ENCODE measurements at places on chromosomes 6 and 20.

DNA sequence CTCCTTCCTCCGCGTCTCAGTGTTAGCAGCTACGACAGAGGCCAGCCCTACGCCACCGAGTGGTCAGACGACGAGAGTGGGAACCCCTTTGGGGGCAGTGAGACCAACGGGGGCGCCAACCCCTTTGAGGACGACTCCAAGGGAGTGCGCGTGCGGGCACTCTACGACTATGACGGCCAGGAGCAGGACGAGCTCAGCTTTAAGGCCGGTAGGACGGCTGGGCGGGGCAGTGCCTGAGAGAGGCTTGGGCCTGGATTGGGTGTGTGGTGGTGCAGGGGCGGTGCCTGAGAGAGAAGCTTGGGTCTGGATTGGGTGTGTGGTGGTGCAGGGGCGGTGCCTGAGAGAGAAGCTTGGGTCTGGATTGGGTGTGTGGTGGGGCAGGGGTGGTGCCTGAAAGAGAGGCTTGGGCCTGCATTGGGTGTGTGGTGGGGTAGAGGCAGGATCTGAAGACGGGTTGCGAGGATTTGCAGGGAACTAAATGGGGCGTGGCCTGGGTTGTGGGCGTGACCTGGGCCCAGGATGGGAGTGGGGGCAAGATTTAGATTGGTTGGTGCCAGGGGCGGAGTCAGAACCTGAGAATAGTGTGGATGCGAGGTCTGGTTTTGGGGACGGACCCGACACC is 24.4 kb downstream of the SPDEF start:
- DNase-seq: peak; percentile 1

DNA sequence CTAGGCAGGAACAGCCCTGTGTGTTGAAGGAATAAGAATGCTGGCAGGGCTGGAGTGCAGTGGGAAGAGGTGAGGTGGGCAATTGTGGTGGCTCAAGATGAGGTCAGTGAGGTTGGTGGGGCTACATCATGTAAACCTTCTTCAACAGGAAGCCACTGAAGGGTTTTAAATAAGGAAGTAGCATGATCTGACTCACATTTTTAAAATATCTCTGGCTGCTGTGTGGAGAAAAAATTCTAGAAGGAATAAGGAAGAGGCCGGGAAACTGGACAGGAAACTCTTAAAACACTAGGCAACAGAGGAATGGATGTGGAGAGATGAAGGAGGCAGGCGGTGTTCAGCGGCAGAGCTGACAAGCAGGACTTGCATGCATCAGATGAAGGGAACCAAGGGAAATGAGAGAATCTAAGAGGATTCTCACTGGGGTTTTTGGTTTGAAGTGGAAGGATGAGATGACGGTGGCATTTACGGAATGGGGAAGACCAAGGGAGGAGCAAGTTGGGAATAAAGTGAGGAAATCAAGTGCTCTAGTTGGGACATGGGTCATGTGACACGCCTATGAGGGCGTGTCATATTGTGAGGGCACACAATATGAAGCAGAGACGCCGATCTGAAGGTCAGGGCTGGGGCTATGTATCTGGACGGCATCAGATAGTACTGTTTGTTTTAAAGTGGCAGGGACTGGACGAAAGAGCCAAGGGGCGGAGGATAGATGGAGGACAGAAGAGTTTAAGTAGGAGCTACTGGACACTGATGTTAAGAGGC is 18.2 kb downstream of the TMEM242 start:
- no peak for DNase-seq

DNA sequence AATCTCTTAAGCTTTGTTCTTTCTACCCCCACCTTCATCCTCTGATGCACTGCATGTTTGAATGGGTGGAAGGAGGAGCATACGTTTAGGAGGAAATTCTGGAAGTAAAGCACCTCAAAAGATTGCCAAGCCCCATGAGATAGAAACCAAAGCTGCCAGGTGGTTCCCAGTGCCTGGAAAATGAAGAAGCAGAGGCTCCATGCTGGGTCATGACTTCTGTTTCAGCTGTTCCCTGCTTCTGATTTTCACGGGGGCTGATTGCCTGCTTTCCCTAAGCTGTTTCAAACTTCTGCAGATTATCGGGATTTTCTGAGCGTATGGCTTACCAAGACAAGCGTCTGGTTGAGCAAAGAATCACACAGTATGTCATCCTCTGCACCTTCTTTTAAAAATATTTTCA is 87.5 kb upstream of the SYNDIG1 start:
- no peak for DNase-seq

DNA sequence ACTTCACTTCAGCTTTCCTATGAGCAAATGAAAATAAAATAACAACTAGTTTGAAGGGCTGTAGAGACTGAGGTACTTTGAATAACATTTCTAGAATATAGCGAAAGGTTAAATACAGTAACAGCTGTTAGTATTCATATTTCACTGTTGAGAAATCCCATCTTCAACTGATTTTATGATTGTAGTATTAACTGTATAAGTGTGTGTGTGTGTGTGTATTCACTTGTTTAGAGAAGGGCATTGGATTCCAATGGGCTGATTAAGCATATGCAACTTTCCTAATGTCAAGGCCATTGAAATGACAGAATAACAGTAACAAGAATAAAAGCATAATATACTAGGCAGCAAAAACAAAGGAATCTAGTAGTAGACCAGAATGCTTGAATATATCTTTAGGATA is 957.5 kb upstream of the EPHA7 start:
- no peak for DNase-seq

DNA sequence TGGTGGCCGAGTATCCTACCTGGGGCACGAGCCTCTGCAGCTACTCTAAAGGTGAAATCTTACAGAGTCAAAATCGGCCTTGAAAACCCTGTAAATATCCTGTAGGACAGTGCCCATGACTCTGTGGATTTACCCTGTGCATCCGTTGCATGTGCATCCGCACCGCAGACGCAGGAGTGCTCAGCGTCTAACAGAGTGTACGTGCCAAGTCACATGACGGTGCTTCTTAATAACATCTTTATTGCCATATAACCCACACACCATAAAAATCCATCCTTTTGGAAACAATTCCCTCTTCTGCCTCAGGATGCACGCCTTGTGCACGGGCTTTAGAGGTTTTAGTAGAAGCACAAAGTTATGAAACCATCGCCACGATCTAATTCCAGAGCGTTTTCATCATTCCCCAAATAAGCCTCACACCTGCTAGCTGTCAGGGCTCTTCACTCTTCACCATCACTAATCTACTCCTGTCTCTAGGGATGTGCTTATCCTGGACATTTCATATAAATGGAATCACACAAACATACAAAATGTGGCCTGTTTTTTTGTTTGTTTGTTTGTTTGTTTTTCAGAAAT is 384.5 kb upstream of the SULF2 start:
- DNase-seq: no peak

- DNase-seq: no peak
Observed at GRCh38 chr20:19711126-19711525, 46.9 kb upstream of the RIN2 start.

GRCh38 chr6:119110601-119111548 is 32.4 kb upstream of the FAM184A start:
- DNase-seq: peak; percentile 51

GRCh38 chr6:36135053-36135731 is 4.9 kb downstream of the MAPK13 start:
- DNase-seq: no peak

GRCh38 chr6:5278565-5279120 is 17.3 kb downstream of the FARS2 start:
- DNase-seq: no peak

DNA sequence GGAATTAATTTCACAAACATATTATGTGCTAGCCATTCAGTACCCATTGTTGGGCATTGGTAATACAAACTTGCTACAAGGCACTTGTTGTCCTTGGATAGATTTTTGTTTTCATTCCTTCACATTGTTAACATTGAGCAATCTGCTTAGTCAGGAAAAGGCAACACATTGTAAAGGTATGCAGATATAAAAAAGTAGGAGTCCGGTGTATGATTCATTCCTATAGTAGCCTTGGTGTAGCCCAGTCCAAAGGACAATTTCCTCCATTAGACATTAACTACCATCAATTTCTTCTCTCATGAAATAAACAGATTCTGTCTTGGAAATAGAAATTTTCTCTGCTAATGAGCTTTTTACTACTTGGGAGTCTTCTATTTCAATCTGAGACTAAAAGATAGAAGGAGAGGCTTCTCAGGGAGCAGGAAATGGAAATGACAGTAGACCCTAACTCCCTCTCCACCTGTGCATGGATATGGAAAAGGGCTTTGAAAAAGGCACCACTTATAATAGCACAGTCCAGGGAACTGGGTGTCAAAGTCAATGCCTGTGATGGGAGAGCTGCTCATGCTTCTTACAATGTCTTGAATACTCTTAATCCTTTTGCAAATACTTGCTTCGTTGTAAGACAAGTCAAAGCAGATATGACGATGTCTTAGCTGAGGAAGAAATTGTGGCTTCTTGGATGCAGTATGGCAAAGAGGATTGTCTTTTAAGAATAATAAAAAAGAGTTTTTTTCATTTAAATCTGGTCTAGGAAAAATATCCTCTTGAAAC is 369.4 kb upstream of the CITED2 start:
- DNase-seq: no peak

DNA sequence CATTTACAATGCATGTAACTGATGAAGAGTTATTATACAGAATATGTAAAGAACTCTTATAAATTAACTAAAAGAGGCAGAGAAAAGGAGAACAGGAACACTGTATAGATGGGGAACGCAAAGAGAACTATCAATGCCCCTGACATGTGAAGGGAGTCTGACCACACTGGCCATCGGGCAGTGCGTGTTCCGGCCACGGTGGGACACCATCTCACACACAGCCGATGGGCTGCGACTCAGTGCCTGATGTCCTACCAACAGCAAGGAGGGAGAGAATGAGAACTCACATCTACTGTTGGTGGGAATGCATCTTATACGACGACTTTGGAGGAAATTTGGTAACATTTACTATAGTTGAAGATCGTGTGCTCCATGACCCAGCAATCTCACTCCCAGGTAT is 15.5 kb upstream of the RAMACL start:
- no peak for DNase-seq

DNA sequence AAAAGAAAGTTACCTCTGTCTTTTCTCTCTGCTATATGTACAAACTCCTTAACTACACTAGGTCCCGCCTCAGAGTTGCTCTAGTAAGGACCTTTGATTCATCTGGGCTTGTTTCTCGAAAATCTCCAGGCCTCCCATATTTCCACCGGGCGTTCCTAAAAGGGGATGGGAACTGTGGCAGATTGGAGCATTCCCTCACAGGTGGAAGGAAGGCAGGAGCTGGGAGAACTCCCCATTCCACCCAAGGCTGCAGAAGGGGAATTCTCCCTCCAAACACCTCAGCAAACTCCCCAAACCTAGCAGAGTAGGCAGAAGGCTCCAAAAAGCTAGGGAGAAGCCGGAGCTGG is 1.6 kb upstream of the TFAP2A start:
- no peak for DNase-seq

- no peak for DNase-seq
Observed at GRCh38 chr6:146957181-146958093, 246.8 kb upstream of the STXBP5 start.

GRCh38 chr20:48523191-48523995 is 304.4 kb downstream of the PREX1 start:
- DNase-seq: no peak

- DNase-seq: no peak
Observed at GRCh38 chr6:37146735-37147157, 23.2 kb upstream of the PIM1 start.

DNA sequence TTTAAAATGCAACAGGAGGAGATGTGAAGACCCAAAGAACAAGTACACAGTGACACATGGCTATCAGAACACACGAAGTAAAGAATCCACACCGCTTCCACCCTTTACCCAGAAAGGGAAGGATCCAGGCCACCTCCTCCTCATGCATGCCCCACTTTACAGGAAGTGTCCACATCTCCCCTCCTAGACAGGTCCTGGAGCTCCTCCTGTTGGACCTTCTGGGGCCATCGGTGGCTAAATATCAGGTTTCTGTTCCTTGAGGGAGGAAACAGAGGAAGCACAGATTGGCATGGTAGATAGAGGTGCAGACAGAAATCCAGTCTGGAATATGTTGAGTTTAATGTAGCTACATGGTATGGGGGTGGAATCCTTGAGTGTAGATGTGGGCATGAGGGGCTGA is 10.9 kb downstream of the NINL start:
- DNase-seq: no peak

GRCh38 chr6:43951063-43951755 is 176.0 kb downstream of the MRPL14 start:
- DNase-seq: no peak

- DNase-seq: no peak
Observed at GRCh38 chr6:100472674-100473073, 8.0 kb upstream of the SIM1 start.

- no peak for DNase-seq
Observed at GRCh38 chr6:161094955-161095354, 103.4 kb downstream of the MAP3K4 start.

GRCh38 chr6:43910638-43911353 is 140.8 kb downstream of the VEGFA start:
- DNase-seq: no peak

DNA sequence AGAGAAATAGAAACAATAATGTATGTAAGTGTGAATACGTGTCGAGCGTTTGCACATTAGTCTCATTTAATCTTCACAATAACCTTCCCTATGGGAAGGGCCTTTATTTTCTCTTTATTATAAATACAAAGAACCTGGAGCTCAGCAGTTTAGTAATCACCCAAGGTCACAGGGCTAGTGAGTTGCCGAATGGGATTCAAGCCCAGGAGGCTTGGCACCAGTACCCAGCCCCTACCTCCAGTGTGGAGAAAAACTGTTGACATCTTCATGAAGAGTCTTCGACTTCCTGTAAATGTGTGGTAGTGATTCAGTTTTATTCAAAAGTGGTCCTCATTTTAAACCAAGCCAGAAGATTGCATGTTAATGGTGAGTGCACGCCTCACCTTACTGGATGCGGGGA is 162.8 kb downstream of the SCML4 start:
- DNase-seq: no peak

GRCh38 chr6:153856929-153857376 is 182.1 kb upstream of the OPRM1 start:
- no peak for DNase-seq

DNA sequence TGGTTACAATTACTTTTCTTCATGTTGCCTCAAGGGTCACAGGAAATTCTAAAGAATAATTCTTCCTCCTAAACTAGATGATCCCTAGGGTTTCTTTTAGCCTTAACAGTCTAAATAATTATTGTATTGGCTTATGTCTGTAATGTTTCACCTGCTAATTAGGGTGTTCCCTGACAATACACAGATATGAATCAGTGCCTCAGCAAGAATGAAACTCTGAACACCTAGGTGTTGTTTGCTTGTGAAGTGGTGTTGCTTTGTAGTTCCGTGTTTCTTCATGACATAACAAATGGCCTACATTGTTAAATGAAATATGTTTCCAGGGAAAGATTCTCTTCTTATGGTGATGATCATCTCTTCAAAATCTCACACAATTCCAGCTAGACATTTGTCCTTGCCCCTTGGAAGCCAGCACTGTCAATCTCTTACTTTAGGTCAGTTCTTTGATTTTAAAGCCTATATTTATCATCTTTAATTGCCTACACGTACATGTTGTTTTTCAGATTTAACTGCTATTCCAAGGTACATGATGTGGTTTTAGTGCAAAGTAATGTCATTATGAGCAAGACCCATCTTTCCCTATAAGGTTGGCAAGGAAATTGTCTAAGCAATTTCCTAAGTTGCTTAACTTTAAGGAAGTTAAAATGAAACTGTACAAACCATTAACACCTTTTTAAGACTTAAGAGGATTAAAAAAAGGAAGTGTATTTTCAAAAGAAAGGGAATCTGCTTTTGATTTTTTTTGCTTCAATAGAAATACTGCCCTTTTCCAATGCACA is 111.9 kb downstream of the TBC1D7 start:
- DNase-seq: no peak

Data from activated T-cell treated with anti-CD3 and anti-CD28 coated beads for 24 hours (primary cell).